Ureter (tissue), 1 donor: ENCODE measurements at places on chromosomes 13 and 19.

- no peak for DNase-seq
These were observed 7.6 kb upstream of the IFI30 start for GRCh38 chr19:18165794-18166544.

GRCh38 chr13:49457221-49457620 lies 13.1 kb downstream of the SETDB2 start:
- no peak for DNase-seq

GRCh38 chr13:105665284-105665683 lies 870.2 kb downstream of the EFNB2 start:
- DNase-seq: no peak

DNA sequence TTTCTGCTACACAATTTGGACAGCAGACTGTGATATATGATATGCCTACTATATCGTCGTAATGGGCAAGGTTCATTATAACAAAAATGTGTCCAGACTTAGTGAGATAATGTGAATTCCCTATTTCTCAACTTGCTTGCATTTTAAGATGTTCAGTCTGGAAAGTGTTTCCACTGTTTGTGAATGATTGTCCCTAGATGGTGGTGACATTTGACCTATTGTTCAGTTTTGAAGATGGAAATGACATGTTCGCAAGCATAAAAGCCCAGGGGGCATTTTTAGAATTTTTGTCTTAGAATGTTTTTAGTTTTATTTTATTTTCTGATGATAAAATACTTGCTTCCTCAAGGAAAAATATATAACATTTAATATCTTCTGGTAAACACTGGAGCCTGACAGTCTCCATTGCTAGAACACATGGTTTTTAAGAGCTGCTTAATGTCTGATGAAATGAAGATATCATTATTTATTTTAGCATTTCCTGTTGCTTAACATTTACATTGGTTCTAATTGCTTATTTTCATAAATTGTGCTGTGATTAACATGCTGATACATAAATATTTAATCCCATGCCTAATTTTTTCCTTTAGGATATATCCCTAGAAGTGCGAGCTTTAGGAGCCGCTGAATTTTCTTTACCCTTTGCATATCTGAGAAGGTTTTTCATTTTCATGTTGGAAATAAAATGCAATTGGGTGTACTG lies 27.1 kb downstream of the MBNL2 start:
- DNase-seq: no peak

- DNase-seq: no peak
These were observed 6.8 kb upstream of the PHLDB3 start for GRCh38 chr19:43511324-43511723.

GRCh38 chr19:54247106-54247930 lies 4.7 kb upstream of the LILRA6 start:
- DNase-seq: peak; percentile 31

GRCh38 chr19:58450856-58451357 lies 515 bp upstream of the ZNF324B start:
- DNase-seq: peak; percentile 54

DNA sequence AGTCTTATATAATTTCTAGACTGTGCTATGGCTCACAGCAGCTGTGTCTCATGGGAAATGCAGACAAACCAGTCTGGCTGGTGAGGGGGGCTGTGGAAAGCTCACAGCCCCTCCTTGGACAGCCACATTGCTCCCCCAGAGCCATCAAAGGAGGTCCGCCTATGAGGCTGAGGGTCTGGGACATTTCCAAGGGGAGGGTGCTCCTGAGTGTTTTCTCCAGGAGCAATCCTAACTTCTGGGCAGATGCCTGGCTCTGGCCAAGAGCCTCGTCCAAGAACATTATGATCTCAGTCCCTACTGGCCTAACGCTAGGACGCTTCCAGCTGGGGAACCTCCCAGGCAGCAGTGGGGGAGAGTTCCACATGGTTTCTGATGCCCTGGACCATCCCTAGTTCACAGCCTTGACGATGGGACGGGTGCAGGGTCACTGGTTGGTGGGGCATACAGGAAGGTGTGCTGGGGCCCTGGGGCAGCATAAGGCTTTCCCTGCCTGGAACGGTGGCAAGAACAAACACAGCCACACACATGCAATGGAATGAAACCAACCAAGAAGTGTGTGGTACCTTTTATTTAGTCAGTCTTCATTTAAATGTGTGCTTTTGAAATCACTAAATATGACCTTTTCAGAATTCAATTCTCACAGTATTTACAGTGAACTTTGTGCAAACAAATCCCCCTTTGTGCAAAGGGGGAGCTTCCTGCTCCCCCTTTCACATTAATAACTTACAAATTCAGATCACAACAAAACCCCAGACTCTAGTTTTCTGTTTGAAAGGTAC lies 60.6 kb downstream of the CDADC1 start:
- peak; percentile 85 for DNase-seq

DNA sequence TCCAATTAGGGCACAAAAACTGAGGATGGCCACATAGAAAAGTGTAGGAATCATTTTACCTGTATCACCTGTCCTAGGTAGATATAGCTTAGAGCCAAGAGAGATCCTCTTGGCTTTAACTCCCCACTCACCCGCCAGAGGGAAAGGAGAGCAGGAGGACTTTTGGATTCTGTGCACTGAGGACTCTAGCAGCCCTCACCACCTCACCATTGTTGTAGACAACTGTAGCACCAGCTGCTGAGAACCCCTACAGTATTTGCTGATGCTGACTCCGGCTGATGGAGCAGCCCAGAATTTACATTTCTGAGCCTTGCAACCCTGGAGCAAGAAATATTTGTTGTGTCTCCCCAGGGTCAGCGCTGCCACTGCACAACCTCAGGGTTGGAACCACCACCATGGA lies 2044.4 kb downstream of the OLFM4 start:
- no peak for DNase-seq

- peak; percentile 92 for DNase-seq
These were observed 12.4 kb upstream of the CCDC9 start for GRCh38 chr19:47243776-47244547.

GRCh38 chr13:39020853-39021462 lies 16.9 kb downstream of the PROSER1 start:
- no peak for DNase-seq

GRCh38 chr13:76153239-76153638 lies 517.1 kb downstream of the LMO7 start:
- no peak for DNase-seq

- DNase-seq: no peak
These were observed 12.5 kb downstream of the TM6SF2 start for GRCh38 chr19:19260417-19261214.

DNA sequence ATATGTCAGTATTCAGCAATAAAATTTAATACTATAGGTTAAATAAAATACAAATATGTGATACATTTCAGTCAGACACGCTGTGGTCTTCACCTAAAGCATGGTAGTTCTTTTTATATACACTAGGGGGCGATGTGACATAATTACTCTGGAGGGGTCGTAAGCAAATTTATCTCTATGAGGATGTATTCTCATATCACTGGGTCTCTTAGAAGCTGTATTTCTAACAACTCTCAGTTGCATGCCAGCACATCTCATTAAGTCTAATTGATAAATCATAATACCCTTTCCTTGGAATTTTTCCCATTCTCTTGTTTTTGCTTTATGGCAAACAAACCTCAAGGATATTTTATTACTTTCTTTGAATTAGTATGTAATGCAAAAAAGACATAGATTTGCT lies 3.9 kb upstream of the PCDH17 start:
- no peak for DNase-seq
